ENCODE measurements at places on chromosomes 7 and 10. TPM values are rescaled to one million over a fixed set of nuclear protein-coding genes. Genes with fewer than 3 reads are reported as not detected.

Gene NT5C3A
- 15.0 TPM for total RNA-seq

- no peak for DNase-seq
Observed at GRCh38 chr7:131336956-131337355, 9.3 kb downstream of the MKLN1 start.

DNA sequence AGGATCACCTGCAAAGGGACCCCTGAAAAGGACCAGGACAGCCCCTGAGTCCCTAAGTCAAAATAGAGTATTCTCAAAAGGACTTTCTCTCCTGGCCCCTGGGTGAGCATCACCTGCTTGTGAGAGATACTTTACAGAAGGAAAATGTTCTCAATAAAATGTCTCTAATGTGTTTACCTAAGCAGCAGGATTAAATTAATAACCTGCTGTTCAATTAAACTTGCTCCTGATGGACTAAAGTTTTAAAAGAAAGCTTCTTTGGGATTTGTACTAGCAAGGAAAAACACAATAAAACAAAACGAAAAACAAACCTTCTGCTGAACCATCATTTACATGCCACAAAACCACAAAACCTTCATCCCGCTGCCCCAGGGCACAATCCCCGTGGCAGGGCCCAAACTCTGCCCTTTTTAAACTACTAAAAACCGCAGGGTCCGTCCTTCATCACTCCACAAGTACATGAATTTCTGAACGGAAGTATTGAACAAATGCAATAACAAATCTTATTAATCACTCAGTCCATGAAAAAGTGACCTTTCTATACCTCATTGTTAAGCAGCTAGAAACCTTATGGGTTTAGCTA is 197.7 kb downstream of the TCERG1L start:
- DNase-seq = no peak

- DNase-seq = no peak
Observed at GRCh38 chr7:35820858-35821257, 20.0 kb downstream of the SEPTIN7 start.

GRCh38 chr7:41052736-41053135 is 650.2 kb downstream of the INHBA start:
- DNase-seq = no peak

GRCh38 chr7:111238886-111239285 is 148.0 kb downstream of the LRRN3 start:
- DNase-seq = no peak

- DNase-seq = no peak
Observed at GRCh38 chr7:80324032-80324431, 187.8 kb downstream of the GNAT3 start.
